Trophoblast cell (in vitro differentiated cells and primary cell): ENCODE measurements at places on chromosomes 1 and 21.

- DNase-seq = no peak
Measured at GRCh38 chr1:223248770-223249140, 105.7 kb upstream of the TLR5 start.

GRCh38 chr1:36133484-36133883, 8.5 kb upstream of the COL8A2 start:
- peak; percentile 12 for DNase-seq

DNA sequence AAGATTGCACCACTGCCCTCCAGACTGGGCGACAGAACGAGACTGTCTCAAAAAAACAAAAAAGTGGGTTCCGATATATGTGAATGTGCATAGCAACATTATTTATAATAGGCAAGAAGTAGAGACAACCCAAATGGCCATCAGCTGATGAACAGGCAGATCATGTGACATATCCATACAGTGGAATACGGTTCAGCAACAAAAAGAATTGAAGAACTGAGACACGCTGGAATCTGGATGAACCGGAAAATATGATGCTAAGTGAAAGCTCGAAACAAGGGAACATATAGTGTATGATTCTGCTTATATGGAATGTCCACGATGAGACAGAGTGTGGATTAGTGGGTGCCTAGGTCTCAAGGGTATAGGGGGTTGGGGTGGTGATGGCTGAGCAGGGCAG, 28.5 kb upstream of the MORC3 start:
- peak; percentile 79 for DNase-seq

- peak; percentile 30 for DNase-seq
Measured at GRCh38 chr1:67468066-67468718, 38.0 kb upstream of the SERBP1 start.

DNA sequence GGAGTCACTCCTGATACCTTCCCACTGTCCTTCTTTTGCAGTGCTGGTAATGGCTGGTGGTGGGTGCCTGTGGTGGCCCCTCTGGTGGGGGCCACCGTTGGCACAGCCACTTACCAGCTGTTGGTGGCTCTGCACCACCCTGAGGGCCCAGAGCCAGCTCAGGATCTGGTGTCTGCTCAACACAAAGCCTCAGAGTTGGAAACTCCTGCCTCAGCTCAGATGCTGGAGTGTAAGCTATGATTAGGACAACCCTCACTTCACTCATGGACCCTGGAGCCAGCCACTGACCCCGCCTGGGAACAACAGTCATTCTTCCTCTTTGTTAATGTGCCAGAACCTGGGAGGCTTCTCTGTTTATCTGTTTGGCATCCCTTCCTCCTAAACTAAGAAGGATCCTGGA, 1.1 kb upstream of the ATP8B2 start:
- no peak for DNase-seq
